ENCODE measurements at places on chromosomes 4 and X.
A peak's percentile ranks its signal among the peaks of the same experiment; 100 is the strongest.

GRCh38 chrX:144916785-144917184, 330.5 kb upstream of the SPANXN1 start:
- no peak for DNase-seq

DNA sequence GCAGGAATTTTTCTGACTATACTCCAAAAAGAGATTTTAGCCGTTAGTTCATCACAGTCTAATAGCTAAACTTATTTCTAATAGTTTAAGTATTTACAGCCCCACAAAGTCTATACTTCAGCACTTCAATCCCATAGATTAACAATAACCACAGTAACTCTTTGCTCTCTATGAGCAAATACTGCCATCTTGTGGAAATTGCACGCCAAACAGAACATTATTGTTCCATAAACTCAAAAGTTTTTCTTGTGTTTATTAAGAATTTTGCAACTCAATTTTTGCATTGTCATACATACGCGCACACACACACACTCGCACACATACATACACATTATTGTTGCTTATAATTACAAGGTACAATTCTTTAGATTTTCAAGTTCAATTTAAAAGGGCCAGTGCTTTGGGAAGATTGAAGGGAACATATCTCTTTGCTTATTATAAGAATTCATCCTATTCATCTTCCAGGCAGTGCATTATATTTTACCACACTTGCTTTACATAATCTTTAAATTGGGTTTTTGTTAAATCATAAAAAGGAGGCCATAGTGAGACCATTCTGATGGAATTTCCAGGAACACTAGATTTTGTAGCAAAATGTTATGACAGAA, 63.8 kb upstream of the ATOH1 start:
- DNase-seq, result peak; percentile 22

DNA sequence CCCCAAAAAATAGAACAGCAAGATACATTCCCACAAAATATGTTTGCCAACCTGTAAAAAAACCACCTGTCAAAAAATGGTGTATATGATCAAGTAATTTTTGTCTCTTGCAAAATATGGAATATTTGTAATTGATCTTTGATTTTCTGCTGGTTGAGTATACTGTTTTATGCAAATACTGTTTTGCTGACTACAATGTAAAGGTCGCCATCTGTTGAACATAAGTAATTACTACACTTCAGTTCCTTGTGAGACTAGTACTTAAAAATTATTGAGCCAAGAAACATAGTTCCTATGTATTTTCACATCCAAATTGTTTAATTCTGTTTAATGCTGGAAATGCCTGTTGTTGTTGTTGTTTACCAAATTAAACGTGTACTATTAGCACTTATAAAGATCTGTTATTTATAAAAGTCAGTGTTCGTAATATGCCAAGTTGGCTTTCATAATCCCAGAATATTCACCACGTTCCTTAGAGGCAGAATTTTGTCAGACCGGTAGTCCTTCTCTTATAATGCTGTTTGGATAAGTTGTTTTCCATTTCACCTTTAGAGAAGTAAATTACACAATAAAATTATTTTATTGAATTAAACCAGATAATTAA, 144.2 kb downstream of the PDLIM5 start:
- DNase-seq, result peak; percentile 1

DNA sequence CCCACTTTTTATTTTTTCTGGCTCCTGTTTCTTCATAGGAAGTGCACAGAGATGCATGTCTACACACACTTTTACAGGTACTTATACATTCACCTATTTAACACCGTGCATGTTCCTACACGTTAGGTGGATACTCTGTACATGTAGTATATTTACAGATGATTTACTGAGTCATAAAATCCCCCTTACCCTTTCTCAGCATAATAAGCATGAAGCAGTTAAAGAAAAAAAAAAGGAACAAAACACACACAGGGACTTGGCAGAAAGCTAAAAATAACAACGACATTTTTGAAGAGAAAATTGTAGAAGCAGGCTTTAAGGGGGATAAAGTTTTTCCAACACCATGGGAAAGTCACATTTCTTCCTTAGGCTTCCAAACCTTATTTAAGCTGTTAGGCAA, 96.4 kb upstream of the IQCM start:
- DNase-seq, result no peak

DNA sequence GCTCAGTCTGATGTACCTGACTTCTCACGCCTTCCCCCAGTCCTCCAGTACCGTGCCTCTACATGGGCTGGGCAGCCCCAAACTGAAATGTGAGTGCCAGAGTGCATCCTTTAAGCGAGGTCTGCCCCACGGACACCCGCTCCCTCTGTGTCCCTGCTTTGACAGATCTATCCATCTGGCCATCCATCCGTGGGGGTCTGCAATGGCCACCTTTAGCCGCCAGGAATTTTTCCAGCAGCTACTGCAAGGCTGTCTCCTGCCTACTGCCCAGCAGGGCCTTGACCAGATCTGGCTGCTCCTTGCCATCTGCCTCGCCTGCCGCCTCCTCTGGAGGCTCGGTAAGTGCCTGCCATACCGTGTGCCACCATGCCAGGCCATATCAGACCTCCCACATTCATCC, 827 bp downstream of the PORCN start:
- DNase-seq, result no peak

DNA sequence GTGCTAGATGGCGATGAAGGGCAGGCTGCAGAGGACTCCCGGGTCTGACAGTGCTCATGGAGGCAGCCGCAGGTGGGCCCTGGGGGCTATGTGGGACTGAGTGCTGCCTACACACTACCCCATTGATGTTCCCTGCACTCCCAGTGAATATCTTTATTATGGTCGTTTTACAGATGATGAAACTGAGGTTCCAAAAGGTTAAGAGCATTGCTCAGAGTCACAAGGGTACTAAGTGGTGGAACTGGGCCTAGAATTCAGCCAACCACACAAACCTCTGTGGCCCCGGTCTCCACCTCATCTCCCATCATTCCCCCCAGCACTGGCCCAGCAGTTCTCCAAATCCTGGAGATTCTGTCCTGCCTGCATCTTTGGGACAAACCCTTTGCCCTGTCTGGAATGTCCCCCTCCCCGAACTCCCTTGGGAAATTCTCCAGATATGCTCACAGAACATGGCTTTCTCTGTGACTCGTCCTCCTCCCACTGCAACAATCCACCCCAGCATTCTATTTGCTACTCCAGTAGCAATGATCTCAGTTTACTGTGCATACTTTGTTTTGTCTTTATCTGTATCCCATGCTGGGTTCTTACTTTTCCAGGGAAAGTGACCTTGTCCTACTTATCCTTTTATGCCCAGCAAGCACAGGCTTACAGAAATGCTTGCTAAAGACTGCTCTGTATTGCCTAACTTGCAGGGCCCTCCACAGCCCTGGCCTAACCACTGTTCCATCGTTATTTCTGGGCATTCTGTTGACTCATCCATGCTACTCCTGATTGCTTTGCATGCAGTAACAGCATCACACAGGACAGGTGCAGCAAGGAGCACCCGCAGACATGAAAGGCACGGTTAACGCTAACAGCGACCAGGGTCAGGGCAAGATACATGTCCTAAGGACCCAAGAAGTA, 14.0 kb downstream of the PNMA6F start:
- no peak for DNase-seq

DNA sequence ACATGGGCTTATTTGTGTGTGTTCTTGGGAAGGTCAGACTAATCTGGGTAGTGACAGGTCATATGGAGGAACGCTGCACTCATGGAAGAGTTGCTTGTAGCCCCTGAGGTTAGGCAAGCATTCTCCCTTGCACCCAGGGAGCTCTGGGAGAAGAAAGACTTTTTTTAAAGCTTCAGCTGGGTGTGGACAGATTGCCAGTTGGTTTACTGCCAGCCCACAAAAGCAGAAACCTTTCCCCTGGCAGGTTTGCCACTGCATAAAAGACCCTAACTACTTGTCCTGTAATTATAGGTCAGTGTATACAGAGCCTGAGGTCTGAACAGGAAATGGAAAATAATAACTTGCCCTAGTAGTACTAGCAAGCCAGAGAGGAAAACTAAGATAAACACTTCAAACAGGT, 7.4 kb upstream of the NFKB1 start:
- peak; percentile 28 for DNase-seq

- DNase-seq, result no peak
Measured at GRCh38 chr4:185249105-185249504, 39.7 kb downstream of the SNX25 start.

DNA sequence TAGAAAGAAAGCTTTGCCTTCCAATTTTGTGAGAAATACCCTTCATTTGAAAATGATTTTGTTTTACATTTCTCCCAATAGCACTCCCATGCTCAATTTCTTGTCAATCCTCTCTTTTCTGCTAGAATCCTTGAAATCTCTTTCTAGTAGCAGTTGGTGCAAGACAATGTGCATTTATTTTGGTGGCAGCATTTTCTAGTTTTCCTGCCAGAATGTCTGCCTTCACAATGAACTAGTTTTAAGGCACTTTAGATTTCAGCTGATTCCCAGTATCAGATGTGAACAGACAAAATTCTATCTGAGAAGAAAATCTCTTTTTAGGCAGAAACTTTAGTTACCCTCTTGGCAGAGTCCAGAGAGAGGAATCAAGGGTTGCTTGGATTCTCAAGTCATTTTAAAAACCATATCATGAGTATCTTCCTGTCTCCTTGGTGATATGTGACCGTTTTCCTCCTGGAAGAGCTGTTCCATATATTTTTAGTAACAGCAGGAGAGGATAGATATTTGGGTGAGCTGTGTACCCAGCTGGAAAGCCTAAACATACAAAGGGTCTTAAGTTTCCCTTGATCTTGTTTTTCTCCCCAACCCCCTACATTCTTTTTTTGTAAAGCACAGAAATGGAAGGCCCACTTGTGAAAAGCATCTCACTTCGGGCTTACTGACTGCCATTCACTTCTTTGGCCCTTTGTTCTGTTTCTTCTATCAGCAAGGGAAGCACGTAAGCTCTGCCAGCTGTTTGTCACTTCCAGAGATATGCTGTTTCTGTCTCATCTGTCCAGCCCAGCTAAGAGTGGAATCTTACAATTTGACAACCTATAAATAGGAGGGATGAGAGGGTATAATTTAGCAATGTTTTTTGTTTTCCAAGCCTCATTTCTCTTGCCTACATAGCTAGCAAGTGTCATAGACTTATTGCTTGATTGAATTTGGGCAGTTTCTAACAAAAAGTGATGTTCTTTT, 38.7 kb downstream of the TSPAN7 start:
- DNase-seq, result no peak

DNA sequence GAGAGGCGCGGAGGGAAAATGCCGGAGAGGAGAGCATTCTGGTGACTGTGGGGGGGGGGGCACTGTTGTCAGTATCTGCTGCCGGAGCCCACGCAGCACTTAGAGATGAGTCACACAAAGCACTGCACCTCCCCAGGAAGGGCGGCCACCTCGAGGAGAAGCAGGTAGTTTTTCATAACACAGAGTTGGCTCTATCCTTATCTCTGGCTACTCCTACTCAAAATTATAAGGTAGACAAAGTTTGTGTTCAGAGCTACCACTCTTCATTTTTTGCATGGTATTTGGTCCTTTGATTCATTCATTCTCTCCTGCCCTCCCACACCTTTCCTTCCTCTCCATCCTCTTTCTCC, 76.2 kb upstream of the SCOC start:
- DNase-seq, result peak; percentile 50

DNA sequence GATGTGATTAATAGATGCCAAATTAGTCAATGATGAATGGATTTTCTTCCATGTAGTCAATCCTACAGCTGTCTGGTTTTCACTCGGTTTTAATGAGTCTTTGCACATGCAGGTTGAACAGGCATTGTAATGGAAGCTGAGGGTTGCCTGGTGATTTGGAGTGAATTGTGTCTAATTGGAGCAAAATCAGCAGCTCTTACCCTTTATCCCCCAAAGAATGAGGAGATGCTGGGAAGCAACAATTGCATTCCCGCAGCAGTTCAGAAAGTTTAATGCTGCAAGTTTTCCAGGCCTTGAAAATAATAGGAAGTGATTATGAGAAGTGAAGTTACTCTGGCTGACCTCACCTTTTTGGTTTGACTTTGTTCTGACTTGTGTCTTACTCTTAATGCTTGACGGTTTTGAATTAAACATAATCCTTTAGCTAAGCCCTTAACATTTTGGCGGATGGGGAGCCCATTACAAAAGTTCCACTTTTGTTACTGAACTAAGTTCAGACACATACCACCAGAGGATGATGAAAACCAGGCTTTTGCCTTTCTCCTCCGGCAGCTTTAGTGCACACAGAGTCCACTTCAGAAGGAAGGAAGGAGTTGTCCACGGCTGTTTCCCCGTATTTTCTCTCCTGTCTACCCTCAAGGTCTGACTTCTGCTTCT, 78.8 kb upstream of the TBC1D9 start:
- DNase-seq, result no peak

GRCh38 chr4:72971572-72971971, 97.9 kb downstream of the COX18 start:
- no peak for DNase-seq

- peak; percentile 30 for DNase-seq
Measured at GRCh38 chr4:53706422-53707032, 115.2 kb upstream of the LNX1 start.

DNA sequence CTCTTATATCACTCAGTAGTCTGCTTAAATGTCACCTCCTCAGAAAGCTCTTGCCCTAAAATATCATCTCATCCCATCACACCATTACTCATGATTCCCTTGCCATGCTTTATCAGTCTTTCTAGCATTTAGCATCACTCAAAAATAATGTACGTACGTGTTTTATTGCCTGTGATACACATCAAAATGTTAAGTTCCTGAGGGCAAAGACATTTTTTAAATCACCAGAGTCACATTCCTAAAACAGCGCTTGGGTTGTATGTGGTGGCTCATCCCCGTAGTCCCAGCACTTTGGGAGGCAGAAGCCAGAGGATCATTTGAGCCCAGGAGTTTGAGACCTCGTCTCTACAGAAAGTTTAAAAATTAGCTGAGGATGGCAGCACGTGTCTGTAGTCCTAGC, 21.3 kb upstream of the PDLIM5 start:
- no peak for DNase-seq

- DNase-seq, result no peak
Measured at GRCh38 chr4:1113311-1114009, at the start of gene RNF212. TSS of gene RNF212 (minus strand) at chr4:1113564. CDS start at chr4:1113464, 100 bp downstream.

- no peak for DNase-seq
Measured at GRCh38 chr4:26837993-26838842, 22.4 kb upstream of the STIM2 start.

- no peak for DNase-seq
Measured at GRCh38 chrX:41692162-41692749, 3.5 kb downstream of the GPR34 start.

- no peak for DNase-seq
Measured at GRCh38 chrX:44744799-44745198, 99.0 kb upstream of the DUSP21 start.

DNA sequence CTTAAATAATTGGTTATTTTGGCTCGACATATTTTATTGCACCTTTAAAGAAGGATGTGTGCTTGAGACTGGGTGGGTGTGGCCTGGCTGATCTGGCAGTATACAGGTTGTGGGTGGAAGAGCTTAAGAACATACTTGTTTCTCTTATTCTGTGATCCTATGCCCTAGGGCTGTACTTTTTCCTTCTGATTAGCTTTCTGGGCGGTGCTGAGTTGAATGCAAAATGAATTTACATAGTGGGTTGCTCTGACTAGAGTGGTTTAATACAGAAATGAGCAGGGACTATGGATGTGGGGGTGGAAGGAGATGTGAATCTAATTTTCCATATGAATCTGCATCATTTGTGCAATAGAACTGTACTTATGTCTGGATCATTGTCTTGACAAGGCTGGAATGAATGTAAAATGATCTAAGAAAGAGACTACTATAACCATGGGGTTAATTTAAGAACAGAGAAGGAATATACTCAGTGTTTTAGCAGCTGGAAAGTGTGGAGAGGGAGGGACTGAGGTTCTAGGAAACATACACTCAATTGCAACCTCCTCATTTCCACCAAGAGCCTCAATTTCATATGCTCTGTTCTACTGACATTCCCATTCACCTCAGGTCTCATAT, 73.7 kb downstream of the RLIM start:
- no peak for DNase-seq

All from NCI-H345 (cell line).